ENCODE measurements at places on chromosomes 5 and 9.

DNA sequence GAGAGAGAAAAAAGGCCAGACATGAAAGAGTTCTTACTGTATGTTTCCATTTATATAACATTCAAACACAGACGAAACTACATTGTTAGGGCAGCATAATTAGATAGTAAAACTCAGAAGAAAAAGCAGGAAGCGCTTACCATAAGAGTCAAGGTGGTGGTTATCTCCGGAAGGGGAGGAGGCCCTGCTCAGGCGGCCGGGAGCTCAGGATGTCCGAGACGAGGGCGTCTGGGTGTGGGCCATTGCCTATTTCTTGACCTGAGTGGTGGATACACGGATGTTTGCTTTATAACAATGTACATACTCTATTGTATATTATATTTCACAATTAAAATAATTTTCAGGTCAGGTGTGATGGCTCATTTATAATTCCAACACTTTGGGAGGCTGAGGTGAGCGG lies 80.9 kb upstream of the COL5A1 start:
- no peak for DNase-seq

- DNase-seq, result no peak
Measured at GRCh38 chr5:88236866-88237642, 31.6 kb downstream of the TMEM161B start.

GRCh38 chr5:115514220-115514619 lies 30.4 kb downstream of the FEM1C start:
- DNase-seq, result no peak

- no peak for DNase-seq
Measured at GRCh38 chr9:136985027-136985602, 2.3 kb downstream of the LCNL1 start.

- DNase-seq, result no peak
Measured at GRCh38 chr5:155229135-155229534, 215.6 kb downstream of the KIF4B start.

- no peak for DNase-seq
Measured at GRCh38 chr9:88748566-88749261, 213.7 kb downstream of the NXNL2 start.

- no peak for DNase-seq
Measured at GRCh38 chr5:169416583-169417196, 115.8 kb upstream of the SLIT3 start.
